ENCODE measurements at places on chromosomes 7 and 10.

DNA sequence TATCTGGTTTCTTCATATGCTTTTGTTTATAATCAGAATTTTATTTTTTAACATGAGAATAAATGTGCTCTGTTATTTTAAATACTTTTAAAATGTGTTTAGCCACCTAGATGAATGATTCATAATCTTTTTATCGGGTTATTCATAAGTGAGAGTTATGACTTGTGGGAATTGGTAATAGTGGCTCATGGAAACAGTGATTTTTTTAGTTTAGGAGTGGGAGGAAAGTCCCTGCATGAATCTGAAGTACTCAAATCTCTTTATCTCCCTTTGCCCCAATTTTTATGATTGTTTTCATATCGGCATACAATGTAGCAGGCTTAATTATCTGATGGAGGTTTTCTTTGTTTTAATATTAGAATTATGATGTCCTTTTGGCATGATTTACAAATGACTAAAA is 42.9 kb downstream of the TAX1BP1 start:
- no peak for DNase-seq

- no peak for DNase-seq
Observed at GRCh38 chr7:40986351-40986873, 716.5 kb downstream of the INHBA start.

GRCh38 chr10:62778125-62778524 is 26.4 kb upstream of the ADO start:
- DNase-seq = no peak

GRCh38 chr7:52017802-52018679 is 701.4 kb upstream of the COBL start:
- no peak for DNase-seq

GRCh38 chr10:66752714-66753113 is 173.1 kb upstream of the LRRTM3 start:
- DNase-seq = no peak

- no peak for DNase-seq
Observed at GRCh38 chr7:75995996-75996395, 1.6 kb upstream of the TMEM120A start.

Measured in stimulated activated CD4-positive, alpha-beta T cell treated with anti-CD3 and anti-CD28 coated beads, Interleukin-1b, Interleukin-23, amount 100 ng/mL, for 1 hour (primary cell).